Foreskin fibroblast (primary cell): ENCODE measurements at places on chromosomes 2 and 18.
A peak's percentile ranks its signal among the peaks of the same experiment; 100 is the strongest.

GRCh38 chr18:56709463-56709862, 58.3 kb downstream of the WDR7 start:
- DNase-seq = peak; percentile 83

GRCh38 chr2:31213601-31214443, 3.5 kb downstream of the CAPN14 start:
- DNase-seq = no peak

DNA sequence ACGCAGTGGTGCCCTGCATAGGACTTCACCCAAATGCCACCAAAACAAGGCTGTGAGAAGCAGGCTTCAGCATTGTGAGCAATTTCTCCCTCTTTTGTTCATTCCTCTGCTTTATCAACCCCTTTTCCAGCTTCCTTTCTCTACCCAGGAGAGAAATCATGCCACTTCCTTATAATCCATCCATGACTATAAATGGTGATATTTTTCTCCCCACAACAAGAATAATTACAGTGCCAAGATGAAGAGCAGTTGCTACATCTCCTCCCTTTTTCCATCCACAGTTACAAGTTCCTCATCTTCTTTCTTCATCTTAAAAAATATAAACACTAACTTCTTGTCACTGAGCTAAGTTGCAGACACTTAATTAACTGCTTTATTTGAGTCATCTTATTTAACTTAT, 167.2 kb downstream of the ANTXR1 start:
- DNase-seq = no peak

DNA sequence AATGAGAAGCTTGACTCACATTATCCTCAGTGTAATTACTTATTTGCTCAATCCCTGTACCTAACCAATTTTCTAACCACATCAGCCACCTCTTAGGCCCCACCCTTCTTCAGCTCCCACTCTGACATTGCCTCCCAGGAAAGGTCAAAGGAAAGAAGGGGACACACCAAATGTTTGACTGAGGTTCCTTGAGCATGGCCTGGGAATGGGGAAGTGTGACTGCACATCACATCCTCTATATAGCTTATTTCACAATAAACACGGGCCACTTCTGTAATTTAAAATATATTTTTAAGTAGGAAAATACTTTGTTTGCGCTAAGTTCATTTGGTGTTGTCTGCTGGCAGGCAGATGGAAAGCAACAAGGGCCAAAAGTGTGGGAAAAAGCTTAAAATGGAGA, 3.0 kb upstream of the FIGLA start:
- no peak for DNase-seq

GRCh38 chr2:63425079-63425416, 163.2 kb downstream of the WDPCP start:
- DNase-seq = no peak

- DNase-seq = no peak
Observed at GRCh38 chr2:128421286-128421685, 102.6 kb upstream of the HS6ST1 start.

- peak; percentile 70 for DNase-seq
Observed at GRCh38 chr2:235095569-235095968, 143.8 kb downstream of the SH3BP4 start.

DNA sequence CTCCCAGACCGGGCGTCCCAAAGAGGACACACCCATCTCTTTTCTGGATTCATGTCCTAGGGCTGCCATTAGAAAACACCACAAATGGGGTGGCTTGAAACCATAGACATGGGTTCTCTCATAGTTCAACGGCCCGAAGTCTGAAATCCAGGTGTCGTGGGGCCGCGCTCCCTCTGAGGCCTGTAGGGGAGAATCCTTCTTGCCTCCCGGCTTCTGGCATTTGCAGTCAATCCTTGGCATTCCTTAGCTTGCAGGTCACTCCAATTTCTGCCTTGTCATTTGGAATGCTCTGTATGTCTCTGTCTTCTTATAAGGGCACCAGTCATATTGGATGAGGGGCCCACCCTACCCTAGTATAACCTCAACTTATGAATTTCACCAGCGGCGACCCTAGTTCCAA, 65.1 kb downstream of the CYB5A start:
- DNase-seq = no peak

DNA sequence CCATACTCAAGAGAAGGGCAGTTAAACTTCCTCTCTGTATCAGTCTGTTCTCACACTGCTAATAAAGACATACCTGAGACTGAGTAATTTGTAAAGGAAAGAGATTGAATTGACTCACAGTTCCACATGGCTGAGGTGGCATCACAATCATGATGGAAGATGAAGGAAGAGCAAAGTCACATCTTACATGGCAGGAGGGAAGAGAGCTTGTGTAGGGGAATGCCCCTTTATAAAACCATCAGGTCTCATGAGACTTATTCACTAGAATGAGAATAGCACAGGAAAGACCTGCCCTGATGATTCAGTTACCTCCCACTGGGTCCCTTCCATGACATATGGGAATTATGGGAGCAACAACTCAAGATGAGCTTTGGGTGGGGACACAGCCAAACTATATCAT, 1.4 kb upstream of the IL36B start:
- DNase-seq = no peak

DNA sequence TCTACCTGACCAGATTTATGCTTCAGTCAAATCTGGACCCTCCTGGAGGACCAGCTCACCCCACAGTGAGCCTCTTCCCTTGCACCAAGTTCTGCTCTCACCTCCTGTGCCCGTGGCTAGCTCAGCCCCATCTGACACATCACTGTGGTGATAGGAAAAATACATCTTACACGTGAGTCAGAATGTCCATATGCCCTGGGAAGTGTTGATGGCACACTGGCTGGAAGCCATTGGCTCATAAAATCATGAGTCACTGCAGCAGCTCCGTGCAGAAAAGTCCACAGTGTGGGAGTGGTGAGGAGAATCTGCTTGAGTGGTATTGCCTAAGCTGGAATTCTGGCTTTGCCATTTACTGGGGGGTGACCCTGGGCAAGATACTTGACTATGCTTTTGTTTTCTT, 42.6 kb upstream of the RAPGEF4 start:
- peak; percentile 99 for DNase-seq

GRCh38 chr2:202790676-202791075, 80.9 kb downstream of the ICA1L start:
- no peak for DNase-seq

DNA sequence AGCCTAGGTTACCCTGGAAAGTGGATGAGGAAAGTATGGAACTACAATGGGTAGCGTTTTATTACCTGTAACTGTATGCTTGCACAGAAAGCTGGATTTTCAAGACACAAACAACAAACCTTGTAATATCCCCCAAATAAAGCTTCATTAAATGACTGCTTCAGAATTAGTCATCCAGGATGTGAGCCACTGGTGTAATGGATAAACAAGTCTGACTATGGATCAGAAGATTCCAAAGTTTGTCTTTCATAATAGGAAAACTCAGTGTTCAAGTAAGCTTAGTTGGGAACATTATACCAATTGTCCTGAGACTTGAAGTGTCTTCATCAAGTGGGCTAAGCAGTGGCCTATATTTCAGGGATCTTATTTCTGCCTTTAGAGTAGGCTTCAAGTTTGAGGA, 518.8 kb downstream of the LRP1B start:
- DNase-seq = peak; percentile 73

DNA sequence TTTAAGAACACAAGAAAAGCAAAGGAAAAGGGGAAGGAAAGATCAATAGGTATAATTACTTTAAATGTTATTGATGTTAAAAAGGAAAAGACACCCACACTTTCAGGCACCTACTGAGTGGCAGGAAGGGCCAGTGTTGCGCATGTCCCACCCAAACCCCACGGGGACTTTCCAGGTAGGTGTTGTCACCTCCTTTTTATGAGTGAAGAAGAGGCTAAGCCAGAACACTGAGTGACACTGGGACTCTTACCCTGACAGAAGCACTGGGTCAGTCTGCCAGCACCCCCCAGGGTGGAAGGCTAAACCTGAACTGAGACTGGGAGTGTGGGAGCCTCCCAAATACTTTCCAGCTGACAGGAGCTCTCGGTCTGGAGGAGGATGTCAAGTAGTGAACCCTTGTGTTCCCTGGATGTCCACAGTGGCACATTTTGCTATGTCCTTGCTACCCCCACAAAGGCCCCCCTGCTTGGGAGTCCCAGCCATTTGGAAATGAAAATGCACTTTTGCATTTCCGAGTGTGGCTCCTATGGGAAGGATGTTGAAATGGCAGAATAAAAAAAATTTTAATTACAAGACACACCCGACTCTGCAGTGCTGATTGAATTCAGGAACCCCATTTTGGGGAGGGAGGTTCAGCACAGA, 90.9 kb upstream of the SMAD2 start:
- no peak for DNase-seq

GRCh38 chr2:173264603-173265366, 89.9 kb upstream of the CDCA7 start:
- DNase-seq = no peak

DNA sequence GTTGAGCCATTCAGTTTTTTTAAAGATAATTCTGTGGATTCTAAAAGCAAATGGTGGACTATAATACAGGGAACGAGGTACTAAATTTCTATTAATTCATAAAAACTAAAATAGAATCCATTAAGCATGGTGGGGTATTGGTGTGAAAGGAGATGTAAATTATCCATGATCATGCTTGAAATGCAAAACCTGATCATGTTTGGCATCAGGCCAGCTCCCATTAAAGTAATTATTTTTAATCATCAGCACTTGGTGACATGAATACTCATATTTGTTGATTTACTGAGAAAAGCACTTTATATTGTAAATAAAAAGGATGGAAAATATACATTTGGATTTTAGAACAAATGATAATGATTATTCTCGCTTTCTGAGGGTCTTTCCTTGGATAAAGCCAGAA, 232.3 kb upstream of the MEIS1 start:
- no peak for DNase-seq

DNA sequence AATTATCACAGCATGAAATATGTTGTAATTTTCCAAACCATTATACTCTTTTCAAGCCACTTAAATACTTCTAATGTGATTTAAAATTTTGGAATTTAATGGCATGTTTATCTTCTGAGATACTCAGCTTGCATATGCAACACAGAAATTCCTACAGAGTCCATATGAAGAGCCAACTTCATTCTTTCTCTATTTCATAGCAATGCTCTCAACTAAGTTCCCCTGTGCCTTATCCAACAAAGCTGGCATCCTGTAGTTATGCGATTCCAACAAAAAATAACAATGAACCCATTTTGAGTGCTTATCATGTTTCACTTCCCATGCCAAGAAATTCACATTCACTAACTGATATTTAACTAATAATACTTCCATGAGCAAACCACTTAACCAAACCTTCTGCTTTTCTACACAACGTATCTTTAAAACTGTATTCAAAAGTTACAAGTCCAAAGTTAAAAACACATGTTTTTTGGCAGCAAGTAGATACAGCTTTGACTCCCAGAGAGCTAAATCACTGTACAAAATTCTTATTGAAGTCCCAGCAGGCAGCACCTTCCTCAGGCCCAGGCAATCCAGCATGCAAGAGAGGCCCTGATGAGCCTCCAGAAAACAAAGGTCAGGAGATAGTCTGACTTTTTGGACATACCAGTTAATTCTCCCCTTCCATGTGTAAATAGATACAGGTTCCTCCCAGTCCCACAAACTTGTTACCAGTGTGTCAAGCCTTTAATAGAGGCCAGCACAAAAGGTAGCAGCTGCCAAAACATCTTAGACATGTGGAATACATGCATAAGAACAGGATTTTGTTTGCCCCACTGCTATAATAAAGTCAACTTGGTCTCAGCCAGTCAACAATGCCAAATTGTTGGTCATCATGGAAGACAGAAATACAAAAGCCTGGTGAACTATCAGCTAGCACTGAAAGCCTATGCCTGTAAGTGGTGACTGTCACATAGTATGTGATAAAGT, 113.1 kb upstream of the WDR75 start:
- no peak for DNase-seq

DNA sequence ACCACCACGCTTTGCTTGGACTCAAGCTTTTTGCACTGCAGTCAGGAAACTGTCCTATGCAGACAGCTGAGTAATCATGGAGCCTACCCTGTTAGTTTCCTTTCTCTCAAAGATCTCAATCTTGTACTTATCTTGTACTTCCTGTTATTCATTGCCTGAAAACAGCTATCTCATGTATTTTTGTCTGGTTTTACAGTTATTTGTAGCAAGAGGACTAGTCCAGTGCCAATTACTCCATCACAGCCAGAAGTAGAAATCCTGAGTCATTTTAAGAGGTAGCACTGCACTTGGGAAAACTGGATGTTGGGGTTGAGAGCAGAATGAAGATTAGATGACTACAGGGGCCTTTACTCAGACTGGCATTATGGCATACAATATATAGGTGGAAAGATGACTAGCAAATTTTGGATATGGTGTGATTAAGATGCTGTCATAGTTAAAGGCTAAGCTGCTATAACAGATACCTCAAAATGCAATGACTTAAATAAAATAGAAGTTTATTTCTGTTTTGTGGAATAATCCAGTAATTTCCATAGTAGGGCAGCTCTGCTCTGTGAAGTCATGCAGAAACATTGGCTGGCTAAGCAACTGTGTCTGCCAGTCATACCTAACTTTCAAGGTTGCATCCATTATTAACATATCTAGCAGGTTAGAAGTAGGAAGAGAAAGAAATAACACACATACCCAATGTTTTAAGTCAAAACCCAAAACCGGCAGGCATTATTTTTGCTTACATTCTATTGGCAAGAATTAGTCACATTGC, 21.1 kb upstream of the CHMP3 start:
- no peak for DNase-seq

GRCh38 chr2:7109533-7109885, 192.3 kb downstream of the RNF144A start:
- no peak for DNase-seq

DNA sequence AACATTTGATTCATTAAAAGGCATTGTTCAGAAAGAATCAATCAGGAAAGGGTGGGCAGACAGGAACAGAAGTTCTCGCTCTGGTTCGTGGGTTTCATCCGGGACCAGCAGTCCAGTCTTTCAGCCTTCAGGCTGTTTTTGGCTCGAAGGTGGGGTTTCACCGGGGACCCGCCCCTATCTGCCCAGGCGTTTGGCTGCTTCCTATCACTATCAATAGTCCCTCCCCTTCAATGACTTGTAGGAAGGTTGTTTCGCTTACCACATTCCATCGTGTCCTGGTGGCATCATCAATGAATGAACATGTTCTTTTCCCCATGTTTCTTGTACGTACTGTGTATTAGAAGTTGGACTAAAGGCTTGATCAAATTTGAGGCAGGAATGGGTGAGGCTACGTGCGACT, 130.3 kb downstream of the NEDD4L start:
- no peak for DNase-seq

- DNase-seq = peak; percentile 30
Observed at GRCh38 chr2:68302281-68302875, 17.4 kb downstream of the CNRIP1 start.
